SK-MEL-5 (cell line): ENCODE measurements at places on chromosomes 2 and 18. TPM values are rescaled to one million over a fixed set of nuclear protein-coding genes. Genes with fewer than 3 reads are reported as not detected.

TRIM43 gene
- total RNA-seq, result not detected in 2 replicates

ALPG gene
- not detected in 2 replicates for total RNA-seq

CXCR4 gene
- 4.5 and 5.7 TPM in 2 replicates for total RNA-seq

MAB21L4 gene
- total RNA-seq, result not detected in 2 replicates

CNTNAP5 gene
- total RNA-seq, result not detected in 2 replicates

ZNF519 gene
- total RNA-seq, result 2.8 and 4.7 TPM in 2 replicates

TMEM247 gene
- not detected in 2 replicates for total RNA-seq

MPP4 gene
- total RNA-seq, result 0.11 TPM in 1 of 2 replicates, not detected in the other

TMEM37 gene
- not detected in 2 replicates for total RNA-seq

VIL1 gene
- 0.05 and 0.11 TPM in 2 replicates for total RNA-seq

RIF1 gene
- total RNA-seq, result 29.6 and 37.0 TPM in 2 replicates

TBR1 gene
- not detected in 2 replicates for total RNA-seq

GPR17 gene
- total RNA-seq, result not detected in 2 replicates

ZAP70 gene
- not detected in 2 replicates for total RNA-seq

SUMO1 gene
- total RNA-seq, result 133 and 145 TPM in 2 replicates

GALNT5 gene
- not detected in 2 replicates for total RNA-seq

FBXO36 gene
- 0.45 and 0.67 TPM in 2 replicates for total RNA-seq

PTGR3 gene
- total RNA-seq, result 7.2 and 10.0 TPM in 2 replicates

AGAP1 gene
- 15.8 and 16.4 TPM in 2 replicates for total RNA-seq

IL1RL2 gene
- total RNA-seq, result not detected in 2 replicates

ASB3 gene
- total RNA-seq, result 27.9 and 31.6 TPM in 2 replicates

CIB4 gene
- not detected in 2 replicates for total RNA-seq

CCDC85A gene
- not detected in 2 replicates for total RNA-seq

REG3A gene
- total RNA-seq, result not detected in 2 replicates

INO80B gene
- total RNA-seq, result 21.6 and 23.6 TPM in 2 replicates

PROM2 gene
- total RNA-seq, result not detected in 2 replicates

AMER3 gene
- not detected in 2 replicates for total RNA-seq

FLACC1 gene
- total RNA-seq, result 0.85 and 2.4 TPM in 2 replicates

NT5DC4 gene
- total RNA-seq, result 0.13 TPM in 1 of 2 replicates, not detected in the other

ANKRD23 gene
- 1.8 and 4.0 TPM in 2 replicates for total RNA-seq

GPR39 gene
- 0.32 TPM in 1 of 2 replicates, not detected in the other for total RNA-seq

TWIST2 gene
- total RNA-seq, result not detected in 2 replicates

APLF gene
- total RNA-seq, result 5.2 and 6.4 TPM in 2 replicates

IL36RN gene
- not detected in 2 replicates for total RNA-seq

DNPEP gene
- 46.8 and 50.1 TPM in 2 replicates for total RNA-seq

GKN1 gene
- not detected in 2 replicates for total RNA-seq

PTPN2 gene
- total RNA-seq, result 31.1 and 39.6 TPM in 2 replicates

MARCO gene
- not detected in 2 replicates for total RNA-seq

FHL2 gene
- 36.5 and 40.7 TPM in 2 replicates for total RNA-seq

GALNT14 gene
- 4.8 and 5.9 TPM in 2 replicates for total RNA-seq

SPC25 gene
- 11.8 and 13.9 TPM in 2 replicates for total RNA-seq

PSME4 gene
- 40.4 and 42.7 TPM in 2 replicates for total RNA-seq

FIGLA gene
- total RNA-seq, result not detected in 2 replicates

OSBPL6 gene
- total RNA-seq, result 3.7 and 5.1 TPM in 2 replicates

DPP4 gene
- 0.08 TPM in 1 of 2 replicates, not detected in the other for total RNA-seq

SLC11A1 gene
- total RNA-seq, result 0.11 TPM in 1 of 2 replicates, not detected in the other

TEKT4 gene
- total RNA-seq, result not detected in 2 replicates

TRPM8 gene
- total RNA-seq, result 28.7 and 32.7 TPM in 2 replicates
